ENCODE measurements at places on chromosomes 4 and X. TPM values are rescaled to one million over a fixed set of nuclear protein-coding genes. Genes with fewer than 3 reads are reported as not detected.

Gene LNX1
- polyA plus RNA-seq, result 6.3 TPM

Gene GPR34
- polyA plus RNA-seq, result 1.5 TPM

Gene FBXO8
- 20.4 TPM for polyA plus RNA-seq

Gene MRFAP1
- 315 TPM for polyA plus RNA-seq

Gene CLDN34
- polyA plus RNA-seq, result 0.18 TPM

- no peak for DNase-seq
- H3K4me3 ChIP-seq, result no peak overlapping the region
- peaks cover 22% of the 10 kb centered on the region for H3K4me1 ChIP-seq
- peaks cover 19% of the 10 kb centered on the region for H3K36me3 ChIP-seq
- no peak overlapping the region for H3K27ac ChIP-seq
Observed at GRCh38 chr4:153553155-153553818, 87.1 kb downstream of the TMEM131L start.

DNA sequence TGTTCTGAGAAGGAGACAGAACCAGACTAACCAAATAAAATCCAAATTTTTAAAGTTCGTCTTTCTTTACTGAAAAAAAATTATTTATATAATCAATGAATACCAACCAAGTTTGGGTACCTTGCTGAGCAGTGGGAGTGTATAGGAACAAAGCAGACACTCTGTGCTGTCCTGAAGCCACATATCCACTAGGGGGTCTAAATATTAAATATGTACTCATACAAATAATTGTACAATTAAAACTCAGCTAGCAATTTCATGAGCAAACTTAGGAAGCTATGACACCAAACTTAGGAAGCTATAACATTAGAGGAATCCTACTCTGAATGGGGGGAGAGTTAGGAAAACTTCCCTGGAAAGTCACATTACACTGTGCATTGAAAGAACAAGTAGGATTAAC is 582.0 kb upstream of the EPHA5 start:
- no peaks in the 10 kb centered on the region for H3K4me1 ChIP-seq
- DNase-seq, result no peak
- no peak overlapping the region for H3K27ac ChIP-seq

GRCh38 chr4:176675810-176676209 is 116.9 kb downstream of the VEGFC start:
- no peaks in the 10 kb centered on the region for H3K27me3 ChIP-seq
- no peak overlapping the region for H3K4me3 ChIP-seq
- no peak for DNase-seq

GRCh38 chr4:82513382-82513781 is 48.4 kb downstream of the TMEM150C start:
- no peak overlapping the region for H3K4me3 ChIP-seq
- peaks cover 7% of the 10 kb centered on the region for H3K4me1 ChIP-seq
- H3K36me3 ChIP-seq, result no peaks in the 10 kb centered on the region
- no peak overlapping the region for H3K27ac ChIP-seq

DNA sequence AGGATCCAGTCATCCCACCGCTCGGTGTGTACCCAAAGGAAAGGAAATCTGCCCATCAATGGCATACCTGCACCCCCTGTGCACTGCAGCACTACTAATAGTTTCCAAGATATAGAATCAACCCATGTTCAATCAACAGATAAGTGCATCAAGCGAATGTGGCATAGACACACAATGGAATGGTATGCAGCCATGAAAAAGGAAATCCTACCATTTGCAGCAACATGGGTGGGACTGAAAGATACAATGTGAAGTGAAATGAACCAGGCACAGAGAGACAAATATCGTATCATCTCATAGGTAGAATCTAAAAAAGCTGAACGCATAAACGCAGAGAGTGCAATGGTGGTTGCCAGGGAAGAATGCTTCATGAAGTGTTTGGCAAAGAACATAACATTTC is 42.5 kb downstream of the DHRSX start:
- no peaks in the 10 kb centered on the region for H3K36me3 ChIP-seq
- H3K27me3 ChIP-seq, result no peaks in the 10 kb centered on the region
- peaks cover 16% of the 10 kb centered on the region for H3K4me1 ChIP-seq
- H3K4me3 ChIP-seq, result no peak overlapping the region
- DNase-seq, result no peak
- no peak overlapping the region for H3K27ac ChIP-seq

All from stomach (tissue), 19 donors.